ENCODE measurements at places on chromosomes 16 and 17.

- DNase-seq: no peak
These were observed 47.2 kb downstream of the ANKRD11 start for GRCh38 chr16:89442990-89443726.

DNA sequence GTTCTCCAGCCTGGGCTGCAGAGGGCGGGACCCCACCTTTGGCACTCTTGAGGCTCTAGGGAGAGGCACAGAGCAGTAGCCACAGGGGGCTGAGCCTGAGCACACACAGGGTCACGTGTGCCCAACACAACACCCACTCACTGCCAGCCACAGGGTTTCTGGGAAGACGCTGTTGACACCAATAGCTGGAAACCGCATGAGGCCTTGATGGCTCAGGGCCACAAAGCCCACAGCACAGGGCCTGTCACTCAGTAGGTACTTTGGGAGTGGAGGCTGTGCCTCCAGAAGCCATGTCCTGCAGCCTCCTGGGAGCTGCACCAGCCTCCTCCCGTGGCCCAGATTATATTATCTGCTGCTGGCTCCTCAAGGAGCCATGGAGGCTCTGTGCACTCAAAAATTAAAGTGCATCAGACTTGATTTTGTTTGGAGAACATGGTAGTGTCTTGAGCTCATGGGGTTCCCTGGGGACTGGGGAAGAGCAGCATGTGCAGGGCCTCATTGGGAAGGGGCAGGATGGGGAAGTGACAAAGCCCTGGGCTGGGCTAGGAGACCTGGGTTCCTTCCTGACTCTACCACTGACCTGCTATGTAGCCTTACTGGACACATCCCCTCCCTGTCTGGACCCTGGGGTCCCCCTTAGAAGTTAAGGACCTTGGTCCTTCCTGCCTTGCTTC, 12.5 kb upstream of the SREBF1 start:
- DNase-seq: peak; percentile 66

GRCh38 chr16:50502616-50503011, 45.6 kb upstream of the NKD1 start:
- DNase-seq: no peak

DNA sequence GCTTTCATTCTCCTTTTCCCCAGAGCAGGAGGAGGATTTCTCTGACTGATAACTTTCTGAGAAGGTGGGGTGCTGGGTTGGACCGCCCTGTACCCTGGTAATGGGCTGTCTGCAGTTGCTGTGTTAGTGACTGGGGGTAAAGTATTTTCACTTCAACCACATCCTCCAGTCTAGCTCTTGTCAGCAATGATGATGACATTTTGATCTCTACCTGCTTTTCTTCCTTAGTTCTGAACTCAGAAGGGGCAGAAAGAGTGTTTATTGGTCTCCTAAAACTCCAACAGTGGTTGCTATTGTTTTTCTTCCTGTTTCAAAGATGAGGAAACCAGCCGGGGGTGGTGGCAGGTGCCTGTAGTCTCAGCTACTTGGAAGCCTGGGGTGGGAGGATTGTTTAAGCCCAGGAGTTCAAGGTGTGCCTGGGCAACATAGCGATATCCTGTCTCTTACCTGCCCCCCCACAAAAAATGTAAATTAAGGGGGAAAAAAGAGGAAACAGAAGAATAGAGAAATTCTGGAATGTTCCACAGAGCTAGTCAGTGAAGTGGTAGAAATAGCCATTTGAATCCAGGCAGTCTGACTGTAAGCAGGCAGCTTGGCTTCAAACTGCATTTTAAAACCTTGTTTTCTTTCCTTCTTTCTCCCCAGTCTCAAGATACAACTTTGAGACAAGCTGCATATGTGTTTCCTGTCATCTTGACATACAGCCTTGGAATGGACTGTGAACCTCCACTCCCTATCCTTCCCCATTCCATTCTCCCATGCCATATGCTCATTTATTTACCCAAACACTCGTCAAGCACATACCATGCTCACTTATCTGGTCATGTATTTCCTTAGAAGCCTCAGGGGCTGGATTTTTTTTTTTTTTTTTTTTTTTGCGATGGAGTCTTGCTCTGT, 3.3 kb upstream of the N4BP1 start:
- peak; percentile 61 for DNase-seq

GRCh38 chr17:68061512-68062313, 26.2 kb downstream of the KPNA2 start:
- DNase-seq: no peak

DNA sequence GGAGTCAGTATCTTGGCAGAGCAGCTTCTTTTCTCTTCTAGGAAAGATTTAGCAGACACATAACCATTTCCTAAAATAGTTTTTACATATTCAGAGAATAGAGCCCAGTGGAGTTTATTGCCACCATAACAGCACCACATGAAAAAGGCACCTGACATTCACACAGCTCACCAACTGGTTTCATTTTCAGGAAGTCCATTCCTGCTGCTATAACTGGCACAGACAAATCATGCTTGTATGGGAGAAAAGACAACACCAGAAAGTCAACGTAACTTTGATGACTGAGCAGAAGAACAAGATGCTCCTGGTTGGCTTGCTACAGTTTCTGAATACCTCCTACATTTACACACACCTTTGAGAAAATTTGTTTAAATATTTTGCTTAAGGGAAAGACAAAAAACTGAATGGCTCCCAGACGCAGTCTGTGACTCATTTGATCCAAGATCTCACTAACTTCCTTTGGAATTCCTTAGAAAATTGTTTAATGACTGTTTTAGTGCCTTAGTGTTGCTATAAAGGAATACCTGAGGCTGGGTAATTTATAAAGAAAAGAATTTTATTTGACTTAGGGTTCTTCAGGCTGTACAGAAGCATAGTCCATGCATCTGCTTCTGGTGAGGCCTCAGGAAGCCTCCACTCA, 1380.6 kb downstream of the CDH8 start:
- DNase-seq: no peak

GRCh38 chr16:56275801-56276200, 84.5 kb downstream of the GNAO1 start:
- DNase-seq: no peak

DNA sequence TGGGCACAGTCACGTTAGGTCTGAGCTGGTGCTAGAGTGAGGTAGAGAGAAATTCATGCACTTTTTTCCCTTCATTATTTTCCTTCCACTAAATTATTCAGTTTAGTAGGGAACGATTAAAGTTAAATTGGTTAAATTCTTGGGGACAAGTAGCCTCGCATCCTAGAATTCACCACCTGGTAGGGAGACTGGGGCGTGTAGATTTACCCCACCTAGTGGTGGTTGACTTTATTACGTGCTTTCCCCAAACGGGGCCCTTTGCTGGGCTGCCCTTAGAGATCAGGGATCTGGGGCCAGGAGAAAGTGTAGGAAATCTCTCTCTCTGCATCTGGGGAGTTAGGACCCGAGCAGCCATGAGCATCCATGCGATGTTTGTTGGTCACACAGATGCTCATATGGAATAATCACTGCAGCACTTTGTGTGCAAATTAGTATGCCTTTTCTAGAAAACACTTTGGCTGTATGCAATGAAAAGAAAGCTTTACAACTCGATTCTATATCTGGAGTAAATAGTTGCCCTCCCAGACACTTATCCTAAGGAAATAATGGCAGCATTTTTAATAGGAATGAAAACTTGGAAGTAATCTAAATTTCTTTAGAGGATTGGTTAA, 107.0 kb downstream of the PLCG2 start:
- DNase-seq: no peak

GRCh38 chr16:74511961-74512360, 90.7 kb upstream of the CLEC18B start:
- DNase-seq: no peak

- DNase-seq: no peak
These were observed 62.0 kb downstream of the RPH3AL start for GRCh38 chr17:290626-291025.

- DNase-seq: no peak
These were observed 74.0 kb upstream of the GNG13 start for GRCh38 chr16:874366-875181.

- no peak for DNase-seq
These were observed 10.9 kb downstream of the HAPSTR1 start for GRCh38 chr16:9102379-9102778.

DNA sequence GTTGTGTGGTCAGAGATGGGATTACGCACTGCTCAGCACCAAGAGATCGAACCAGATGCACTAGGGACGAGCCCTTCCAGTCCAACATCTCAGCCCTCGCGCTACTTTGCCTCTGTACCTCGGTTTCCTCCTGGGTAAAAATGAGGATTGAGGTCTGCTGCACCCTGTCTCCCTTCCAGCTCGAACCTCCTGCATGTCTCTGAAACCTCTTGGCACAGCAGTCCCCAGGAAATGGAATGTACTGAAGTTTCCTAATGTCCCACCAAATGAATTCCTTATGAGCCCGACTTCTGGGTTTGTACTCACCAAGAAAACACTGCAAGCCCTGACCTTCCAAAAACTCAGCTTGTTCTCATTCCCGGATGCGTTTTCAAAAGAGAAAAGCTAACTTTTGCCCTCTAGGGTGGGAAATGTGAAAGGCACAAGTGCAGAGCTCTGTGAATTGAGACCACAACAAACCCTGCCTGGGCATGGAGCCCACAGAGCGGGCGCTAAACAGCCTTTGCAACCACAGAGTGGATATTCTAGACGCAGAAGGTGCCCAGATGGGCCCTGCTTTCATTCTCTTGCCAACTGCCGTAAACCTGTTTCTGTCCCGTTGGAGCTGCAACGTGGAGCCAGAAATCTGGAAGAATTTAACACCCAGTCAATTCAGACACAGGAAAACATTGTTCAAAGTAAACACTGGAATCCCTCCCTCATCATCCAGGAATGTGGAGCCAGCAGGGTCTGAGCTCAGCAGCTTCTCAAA, 10.3 kb downstream of the CDRT4 start:
- no peak for DNase-seq

DNA sequence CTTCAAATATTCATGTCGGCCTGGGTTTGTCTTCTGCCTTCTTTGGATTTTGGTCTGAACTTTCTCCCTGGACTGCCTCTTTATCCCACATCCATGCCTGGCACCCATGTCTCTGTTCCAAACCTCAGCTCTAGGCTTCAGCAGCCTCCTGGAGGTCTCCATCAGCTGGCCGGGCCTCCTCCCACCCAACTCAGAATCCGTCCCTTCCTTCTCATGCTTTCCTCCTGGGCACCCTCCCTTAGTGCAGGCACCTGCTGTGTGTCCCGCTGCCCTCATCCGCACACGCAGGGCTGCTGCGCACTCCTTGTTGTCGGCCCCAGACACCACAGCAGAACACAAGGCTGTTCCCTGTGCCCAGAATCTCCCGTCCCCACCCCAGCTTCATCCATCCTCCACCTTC, 14.0 kb downstream of the LDHD start:
- no peak for DNase-seq

- DNase-seq: no peak
These were observed 66.0 kb downstream of the GNAO1 start for GRCh38 chr16:56257239-56257638.

GRCh38 chr16:72963533-72964315, 84.2 kb downstream of the ZFHX3 start:
- no peak for DNase-seq
